ENCODE measurements at places on chromosomes 16 and 17.

DNA sequence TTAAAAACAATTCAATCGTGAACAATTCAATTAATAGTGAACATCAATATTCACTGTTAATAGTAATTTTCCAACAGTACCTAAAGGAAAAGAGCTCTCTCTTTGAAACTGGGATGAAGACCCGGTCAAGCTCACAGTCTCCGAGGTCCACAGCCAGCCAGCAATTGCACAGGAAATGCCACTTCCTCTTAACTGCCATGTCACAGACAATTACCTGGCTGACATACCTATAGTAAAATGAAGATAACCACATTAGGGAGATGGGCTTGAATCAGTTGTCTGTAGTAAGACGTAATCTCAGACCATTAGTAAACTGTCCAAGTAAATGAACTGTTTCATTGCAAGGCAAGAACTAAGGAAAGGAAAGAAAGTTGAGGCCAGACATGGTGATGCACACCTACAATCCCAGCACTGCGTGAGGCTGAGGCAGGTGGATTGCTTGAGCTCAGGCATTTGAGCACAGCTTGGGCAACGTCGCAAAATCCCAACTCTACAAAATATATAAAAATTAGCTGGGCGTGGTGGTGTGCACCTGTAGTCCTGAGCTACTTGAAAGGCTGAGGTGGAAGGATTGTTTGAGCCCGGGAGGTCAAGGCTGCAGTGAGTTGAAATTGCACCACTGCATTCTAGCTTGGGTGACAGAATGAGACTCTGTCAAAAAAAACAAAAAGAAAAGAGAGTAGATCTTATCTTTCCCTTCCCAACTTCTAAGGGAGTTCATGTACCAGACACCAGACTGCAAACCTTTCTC is 36.9 kb downstream of the PKD1L3 start:
- DNase-seq = no peak

GRCh38 chr16:64437706-64438324 is 684.0 kb downstream of the CDH11 start:
- DNase-seq = no peak

- DNase-seq = no peak
These were observed 29.9 kb downstream of the DCUN1D3 start for GRCh38 chr16:20870122-20870820.

GRCh38 chr16:15976929-15977637 is 27.7 kb downstream of the ABCC1 start:
- DNase-seq = no peak

GRCh38 chr16:80113873-80114574 is 426.8 kb upstream of the DYNLRB2 start:
- no peak for DNase-seq

DNA sequence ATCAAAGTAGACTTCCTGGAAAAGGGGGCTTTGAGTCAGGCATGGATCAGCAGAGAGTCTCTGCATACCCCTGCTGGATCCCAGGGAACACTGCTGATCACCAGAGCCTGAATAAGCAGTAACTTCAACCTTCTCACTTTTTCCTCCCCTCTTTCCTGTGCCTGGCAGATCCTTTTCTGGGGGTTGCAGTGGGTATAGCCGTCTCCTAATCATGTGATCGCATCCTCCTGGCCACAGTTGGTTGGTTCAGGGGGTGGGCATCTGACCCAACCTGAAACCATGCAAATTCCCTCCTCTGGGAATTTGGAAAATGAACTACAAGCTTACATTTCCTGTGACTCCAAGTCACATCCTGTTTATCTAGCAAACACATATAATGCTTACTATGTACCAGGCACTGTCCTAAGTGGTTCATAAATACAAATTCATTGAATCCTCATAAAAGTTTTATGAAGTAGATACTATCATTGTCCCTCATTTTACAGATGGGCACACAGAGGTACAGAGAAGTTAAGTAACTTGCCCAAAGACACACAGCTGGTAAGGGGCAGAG is 120.3 kb downstream of the AXIN2 start:
- DNase-seq = no peak

DNA sequence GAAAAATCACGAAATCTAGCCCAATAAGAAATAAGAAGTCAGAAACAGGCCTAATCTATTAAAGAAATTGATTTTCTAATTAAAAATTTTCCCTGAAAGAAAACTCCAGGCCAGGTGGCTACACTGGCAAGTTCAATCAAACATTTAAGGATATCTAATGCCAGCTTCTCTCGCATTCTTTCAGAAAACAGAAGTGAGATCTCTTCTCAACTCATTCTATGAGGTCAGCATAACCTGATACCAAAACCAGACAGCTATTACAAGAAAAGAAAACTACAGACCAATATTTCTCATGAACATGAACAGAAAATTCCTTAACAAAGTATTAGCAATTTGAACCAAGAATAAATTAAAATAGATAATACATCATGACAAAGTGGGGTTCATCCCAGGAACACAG is 52.4 kb downstream of the AXIN2 start:
- DNase-seq = no peak

DNA sequence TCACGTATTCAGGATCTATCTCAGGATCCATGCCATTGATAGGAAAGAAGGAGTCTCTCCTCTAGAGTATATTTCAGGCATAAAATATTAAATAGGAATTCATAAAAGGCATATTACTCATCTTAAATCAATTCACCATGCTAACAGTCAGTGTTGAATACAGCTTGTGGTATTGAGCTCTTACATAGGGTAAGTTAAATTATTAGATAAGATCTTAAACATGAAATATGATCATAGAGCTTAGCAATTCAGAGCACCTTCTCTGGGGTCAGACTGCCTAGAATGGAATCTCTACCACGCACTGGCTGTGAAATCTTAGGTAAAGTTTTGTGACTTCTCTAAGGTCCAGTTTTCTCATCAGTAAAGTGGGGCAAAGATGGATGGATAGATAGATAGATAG is 20.7 kb downstream of the MARCHF10 start:
- DNase-seq = no peak

DNA sequence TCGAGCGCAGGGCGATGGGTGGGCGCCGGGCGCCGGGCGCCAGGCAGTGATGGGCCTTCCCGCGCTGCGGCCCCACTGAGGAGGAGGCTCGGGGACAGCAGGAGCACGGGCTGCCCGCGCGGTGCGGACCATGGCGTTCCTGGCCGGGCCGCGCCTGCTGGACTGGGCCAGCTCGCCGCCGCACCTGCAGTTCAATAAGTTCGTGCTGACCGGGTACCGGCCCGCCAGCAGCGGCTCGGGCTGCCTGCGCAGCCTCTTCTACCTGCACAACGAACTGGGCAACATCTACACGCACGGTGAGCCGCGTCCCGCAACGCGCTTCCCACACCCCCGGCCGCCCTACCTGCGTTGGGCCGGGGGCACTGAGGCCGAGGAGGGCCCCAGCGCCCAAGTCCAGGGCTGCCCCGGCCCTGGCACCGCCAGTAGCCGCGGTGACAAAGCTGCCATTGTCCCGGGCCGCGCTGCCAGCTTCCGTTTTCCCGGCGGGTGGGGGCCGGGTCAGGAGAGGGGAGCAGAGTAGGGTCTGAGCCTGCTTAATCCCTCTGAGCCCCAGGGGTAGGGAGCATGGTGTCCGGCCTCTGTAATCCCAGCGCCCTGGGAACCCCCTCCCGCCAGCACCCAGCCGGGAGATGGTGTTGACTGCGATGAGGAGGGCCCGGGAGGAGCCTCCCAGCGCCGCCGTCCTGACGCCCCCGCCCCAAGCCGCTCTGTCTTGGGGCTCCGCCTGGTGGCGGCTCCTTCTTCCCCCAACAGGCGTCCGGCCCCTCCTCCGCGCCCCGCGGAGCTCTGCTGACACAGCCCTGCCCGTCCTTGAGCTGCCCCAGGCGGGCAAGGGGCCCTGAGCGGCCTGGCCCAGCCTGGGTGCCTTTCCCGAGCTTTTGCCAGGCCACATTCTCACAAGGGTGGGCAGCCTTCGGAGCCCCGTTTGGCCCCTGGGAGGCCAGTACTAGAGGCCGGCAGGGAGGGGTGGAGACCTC is 685 bp downstream of the PAQR4 start:
- peak; percentile 55 for DNase-seq

- DNase-seq = no peak
These were observed 33.9 kb downstream of the AXIN1 start for GRCh38 chr16:318628-319027.

- no peak for DNase-seq
These were observed 257.7 kb downstream of the XYLT1 start for GRCh38 chr16:17213025-17213424.

GRCh38 chr17:75632863-75633485 is at the start of gene SMIM5:
TSS of gene SMIM5 (plus strand) at chr17:75633434. CDS start at chr17:75640202, 6,768 bp downstream.
- DNase-seq = peak; percentile 80

- no peak for DNase-seq
These were observed 128.0 kb upstream of the CACNG5 start for GRCh38 chr17:66706851-66707450.

GRCh38 chr17:78568494-78569115 is 8.6 kb downstream of the DNAH17 start:
- no peak for DNase-seq

DNA sequence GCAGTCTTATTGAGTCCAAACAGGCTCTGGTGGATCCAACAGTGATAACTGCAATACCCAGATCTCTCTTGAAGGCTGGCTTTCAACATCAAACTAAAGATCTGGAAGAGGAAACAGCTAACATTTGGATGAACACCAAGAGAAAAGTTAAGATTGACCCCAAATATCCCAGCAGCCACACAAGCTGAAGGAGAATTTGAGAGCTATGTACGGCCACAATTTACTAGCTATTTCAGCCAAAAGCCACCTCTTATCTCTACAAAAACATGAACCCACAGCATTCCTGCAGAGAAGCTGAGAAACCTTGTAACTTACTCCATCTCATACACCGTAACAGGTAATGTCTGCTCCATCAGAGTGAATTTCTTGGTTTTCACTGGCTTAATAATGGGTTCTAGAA is 14.3 kb downstream of the EFTUD2 start:
- no peak for DNase-seq

DNA sequence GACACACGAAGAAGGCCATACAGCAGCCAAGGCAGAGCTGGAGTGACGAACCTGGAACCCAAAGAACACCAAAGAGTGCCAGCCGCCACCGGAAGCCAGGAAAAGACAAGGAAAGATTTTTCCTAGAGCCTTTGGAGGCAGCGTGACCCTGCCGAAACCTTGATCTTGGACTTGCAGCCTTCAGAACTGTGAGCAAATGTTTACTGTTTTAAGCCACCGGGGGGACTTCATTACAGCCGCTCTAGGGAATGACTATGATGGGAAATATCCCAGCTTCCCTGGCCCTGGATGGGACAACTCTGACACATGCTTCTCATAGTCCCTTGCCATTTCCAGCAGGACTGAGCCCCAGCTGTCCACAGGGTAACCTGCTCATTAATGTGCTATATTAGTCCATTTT is 270.6 kb downstream of the HAPSTR1 start:
- no peak for DNase-seq

GRCh38 chr16:79121906-79122305 is 478.6 kb downstream of the MAF start:
- DNase-seq = no peak

DNA sequence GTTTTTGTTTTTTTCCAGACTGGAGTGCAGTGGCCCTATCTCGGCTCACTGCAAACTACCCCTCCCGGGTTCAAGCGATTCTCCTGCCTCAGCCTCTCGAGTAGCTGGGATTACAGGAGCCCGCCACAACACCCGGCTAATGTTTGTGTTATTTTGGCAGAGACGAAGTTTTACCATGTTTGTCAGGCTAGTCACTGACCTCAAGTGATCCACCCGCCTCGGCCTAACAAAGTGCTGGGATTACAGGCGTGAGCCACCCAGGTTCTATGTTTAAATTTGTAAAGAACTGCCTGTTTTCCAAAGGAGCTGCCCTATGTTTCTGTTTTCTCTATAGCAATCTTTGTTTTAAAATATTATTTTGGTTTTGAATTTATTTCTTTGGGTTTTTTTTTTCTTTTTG is 13.8 kb upstream of the C16orf87 start:
- no peak for DNase-seq

- no peak for DNase-seq
These were observed 8.1 kb upstream of the PPP1R27 start for GRCh38 chr17:81842725-81843504.

DNA sequence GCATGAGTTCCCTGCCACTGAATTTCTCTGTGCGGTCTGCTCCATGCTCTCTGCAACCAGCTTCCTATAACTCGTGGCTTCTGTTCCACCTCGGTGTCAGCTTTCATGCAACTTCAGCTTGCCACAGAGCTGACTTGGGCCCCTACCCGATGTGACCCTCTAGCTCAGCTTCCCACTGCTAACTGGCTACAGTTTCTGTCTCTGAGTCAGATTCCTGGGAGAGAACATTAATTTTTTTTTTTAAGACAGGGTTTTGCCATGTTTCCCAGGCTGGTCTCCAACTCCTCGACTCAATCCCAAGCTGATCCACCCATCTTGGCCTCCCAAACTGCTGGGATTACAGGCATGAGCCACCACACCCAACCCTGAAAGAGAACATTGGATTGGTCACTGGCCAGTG is 35.5 kb upstream of the PSMD7 start:
- no peak for DNase-seq

DNA sequence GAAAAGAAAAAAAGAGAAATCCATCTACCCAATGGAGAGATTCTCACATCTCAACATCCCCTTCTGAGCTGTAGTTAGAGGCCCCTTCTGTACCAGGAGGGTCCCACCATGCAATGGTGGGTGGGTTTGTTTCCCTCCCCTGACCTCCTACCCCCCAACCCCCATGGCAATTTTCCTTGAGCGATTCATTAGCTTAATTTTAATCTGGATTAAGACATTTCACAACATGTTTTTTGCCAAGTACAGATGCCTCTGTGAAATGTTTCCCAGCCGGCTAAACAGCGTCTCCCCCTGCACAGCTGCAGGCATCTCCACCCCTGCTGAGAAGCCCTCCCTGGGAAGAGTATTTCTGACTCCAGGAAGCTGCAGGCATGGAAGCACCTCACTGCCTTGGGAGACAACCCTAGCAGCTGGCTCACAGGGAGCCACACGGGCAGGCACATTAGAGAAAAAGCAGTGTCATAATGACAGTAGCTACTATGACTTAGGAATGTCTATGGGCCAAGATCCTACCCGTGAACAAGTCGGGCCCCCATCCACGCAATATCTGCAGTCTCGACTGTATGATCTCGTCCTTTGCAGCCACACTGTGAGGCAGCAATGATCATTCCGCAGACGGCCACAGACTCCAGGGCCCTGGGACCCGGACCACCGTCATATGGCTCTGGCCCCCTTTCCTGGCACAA is 117.3 kb downstream of the ADCY9 start:
- DNase-seq = no peak

GRCh38 chr16:12530302-12530701 is 273.4 kb downstream of the CPPED1 start:
- no peak for DNase-seq
